ENCODE measurements at places on chromosomes 1 and 21.

- no peak for DNase-seq
Measured at GRCh38 chr1:211870156-211870555, 39.6 kb upstream of the LPGAT1 start.

DNA sequence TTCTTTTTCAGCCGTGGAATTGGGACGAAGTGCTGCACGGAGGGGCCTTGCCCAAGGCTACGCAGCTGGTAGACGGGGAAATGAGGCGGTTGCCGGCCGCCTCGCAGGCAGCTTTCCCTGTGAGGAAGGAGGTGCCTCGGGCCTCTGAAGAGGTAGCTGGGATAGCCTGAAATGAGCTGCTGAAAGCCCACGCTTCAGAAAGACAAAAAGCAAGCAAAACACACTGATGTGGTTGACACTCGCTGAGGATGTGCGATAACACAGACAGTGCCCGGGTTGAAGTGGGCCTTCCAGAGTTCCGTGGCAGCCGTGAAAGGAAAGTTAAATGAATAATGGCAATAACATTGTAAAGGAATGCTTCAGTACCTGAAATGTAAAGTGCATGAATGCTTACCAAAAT, 47.2 kb downstream of the S1PR1 start:
- no peak for DNase-seq

DNA sequence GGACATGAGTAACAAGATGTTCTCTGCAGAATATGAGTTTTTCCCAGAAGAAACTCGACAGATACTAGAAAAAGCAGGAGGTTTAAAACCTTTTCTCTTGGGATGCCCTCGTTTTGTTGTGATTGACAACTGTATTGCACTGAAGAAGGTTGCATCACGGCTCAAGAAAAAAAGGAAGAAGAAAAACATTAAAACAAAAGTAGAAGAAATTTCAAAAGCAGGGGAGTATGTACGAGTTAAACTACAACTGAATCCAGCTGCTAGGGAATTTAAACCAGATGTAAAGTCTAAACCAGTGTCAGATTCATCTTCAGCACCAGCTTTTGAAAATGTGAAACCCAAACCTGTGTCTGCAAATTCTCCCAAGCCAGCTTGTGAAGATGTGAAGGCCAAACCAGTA, 92.5 kb downstream of the TTC3 start:
- no peak for DNase-seq

- no peak for DNase-seq
Measured at GRCh38 chr1:24951337-24951736, 21.3 kb upstream of the RUNX3 start.

GRCh38 chr21:38955495-38955894, 149.8 kb downstream of the ETS2 start:
- DNase-seq: no peak

- DNase-seq: no peak
Measured at GRCh38 chr1:54883349-54884102, 3.5 kb downstream of the DHCR24 start.

GRCh38 chr1:111592389-111593361, 26.9 kb upstream of the RAP1A start:
- peak; percentile 80 for DNase-seq

- no peak for DNase-seq
Measured at GRCh38 chr1:36151134-36151844, 2.0 kb upstream of the TRAPPC3 start.

DNA sequence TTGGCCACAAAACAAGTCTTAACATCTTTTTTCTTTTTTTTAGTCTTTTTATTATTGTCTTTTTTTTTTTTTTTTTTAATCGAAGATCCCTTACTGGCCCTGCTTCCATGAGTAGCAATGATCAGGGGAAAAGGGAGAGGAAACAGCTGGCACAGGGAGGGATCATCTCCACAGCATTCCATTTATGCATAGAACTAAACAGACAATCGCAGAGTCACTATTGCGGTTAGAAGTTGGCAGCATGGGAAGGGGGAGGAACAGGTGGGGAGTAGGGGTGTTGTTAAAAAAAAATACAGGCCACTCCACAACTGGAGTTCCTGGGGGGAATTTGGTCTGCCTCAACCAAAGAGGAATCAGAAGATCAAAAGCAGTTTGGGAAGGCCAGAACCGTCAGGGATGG, 55.4 kb downstream of the C1orf185 start:
- DNase-seq: no peak

- DNase-seq: peak; percentile 5
Measured at GRCh38 chr1:118021668-118022067, 92.1 kb downstream of the WDR3 start.

- DNase-seq: no peak
Measured at GRCh38 chr1:230087717-230088105, 20.7 kb downstream of the GALNT2 start.

DNA sequence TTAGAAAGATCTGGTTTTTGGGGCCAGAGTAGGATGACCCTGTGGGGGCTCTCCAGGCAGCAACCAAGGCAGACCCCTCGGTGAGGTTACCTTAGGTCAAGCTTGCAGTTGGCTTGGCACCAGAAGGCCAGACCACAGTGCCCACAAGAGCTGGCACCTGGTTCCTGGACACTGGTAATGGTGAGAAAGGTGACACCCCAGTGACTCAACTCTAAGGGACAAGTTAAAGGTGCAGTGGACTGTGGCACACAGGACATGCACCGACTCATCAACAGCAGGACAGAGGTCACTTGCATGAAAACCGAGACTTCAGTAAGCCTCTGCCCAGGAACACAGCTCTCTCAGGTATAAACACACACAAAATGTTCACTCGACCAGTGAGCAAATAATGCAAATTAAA, 6.7 kb downstream of the LRRC38 start:
- no peak for DNase-seq

DNA sequence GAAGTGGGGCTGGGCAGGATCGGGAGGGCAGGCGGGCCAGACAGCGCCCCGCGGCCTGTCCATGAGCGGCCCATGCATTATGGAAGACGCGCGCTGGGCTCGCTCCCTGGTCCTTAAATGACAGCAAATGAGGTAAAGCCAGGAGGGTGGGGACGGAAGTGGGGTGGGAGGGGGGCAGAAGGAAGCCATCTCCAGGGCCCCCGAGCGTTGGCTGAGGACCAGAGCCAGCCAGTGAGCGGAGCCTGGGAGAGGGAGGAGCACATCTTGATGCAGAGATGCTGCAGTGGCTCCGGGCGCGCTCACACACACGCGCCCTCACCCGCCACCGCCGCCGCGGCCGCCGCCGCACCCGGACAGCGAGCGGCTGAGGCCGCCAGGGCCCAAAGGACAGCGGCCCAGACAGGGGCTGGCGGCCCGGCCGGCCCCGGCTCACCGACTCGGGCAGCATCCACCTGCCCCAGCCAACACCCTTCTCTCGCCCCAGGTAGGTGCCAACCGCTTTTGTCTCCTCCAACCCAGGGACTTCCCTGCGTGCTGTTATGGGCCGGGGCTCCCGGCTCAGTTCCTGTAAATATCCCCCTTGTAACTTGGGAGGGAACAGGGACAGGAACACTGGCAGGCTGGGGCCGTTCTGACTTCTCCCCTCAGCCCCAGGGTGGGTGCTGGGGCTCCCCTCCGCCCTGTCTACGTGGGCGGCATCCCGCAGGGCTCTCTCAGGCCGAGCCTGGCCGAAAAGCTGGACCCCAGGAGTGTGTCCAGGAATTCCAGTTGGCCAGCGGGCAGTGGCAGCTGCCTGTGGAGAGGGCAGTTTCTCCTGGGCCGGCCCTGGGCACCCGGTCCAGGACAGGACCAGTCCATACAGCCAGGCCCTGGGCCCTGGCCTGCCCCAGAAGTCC, at the start of gene CNTN2:
TSS of gene CNTN2 (plus strand) at position 302 of the 896 bp plus-strand sequence. CDS start 9,974 bp downstream, outside the sequence.
- no peak for DNase-seq

- DNase-seq: no peak
Measured at GRCh38 chr1:157925419-157926166, 67.9 kb upstream of the KIRREL1 start.

DNA sequence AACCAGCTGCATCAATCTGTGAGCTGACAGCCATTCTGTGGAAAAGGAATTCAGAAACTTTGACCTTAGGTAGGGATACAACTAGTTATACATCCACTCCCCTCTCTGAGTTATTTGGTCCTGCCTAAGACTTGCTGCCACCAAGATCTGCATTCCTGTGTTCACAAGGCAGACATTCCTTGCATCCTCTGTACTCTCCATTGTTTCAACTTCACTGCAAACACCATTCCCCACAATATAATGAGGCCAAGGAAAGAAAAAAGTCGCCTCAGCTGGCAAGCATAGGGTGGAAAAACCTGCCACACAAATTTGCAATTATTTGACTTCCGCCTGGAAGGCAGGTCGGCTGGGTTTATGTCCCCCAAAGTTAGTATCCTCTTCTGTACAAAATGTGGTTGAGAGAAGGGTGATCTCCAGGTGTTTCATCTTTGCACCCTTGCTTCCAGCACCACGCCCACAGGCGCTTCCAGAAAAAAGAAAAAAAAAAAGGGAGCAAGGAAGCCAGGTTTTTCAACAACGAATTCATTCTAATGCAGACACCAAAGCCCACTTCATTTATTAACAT, 676 bp upstream of the CTTNBP2NL start:
- no peak for DNase-seq

- no peak for DNase-seq
Measured at GRCh38 chr1:47769983-47770382, 227.2 kb downstream of the TRABD2B start.

DNA sequence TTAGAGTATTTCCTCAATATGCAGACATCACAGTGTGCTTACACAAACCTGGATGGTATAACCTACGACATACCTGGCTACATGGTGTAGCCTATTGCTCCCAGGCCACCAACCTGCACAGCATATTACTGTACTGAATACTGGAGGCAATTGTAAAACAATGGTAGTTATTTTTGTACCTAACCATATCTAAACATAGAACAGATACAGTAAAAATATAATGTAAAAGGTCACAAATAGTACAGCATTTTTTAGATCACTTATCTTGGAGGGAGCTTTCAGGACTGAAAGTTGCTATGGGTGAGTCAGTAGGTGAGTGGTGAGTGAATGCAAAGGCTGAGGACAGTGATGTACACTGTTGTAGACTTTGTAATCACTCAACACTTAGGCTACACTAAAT, 492.3 kb downstream of the MRPL39 start:
- DNase-seq: no peak

DNA sequence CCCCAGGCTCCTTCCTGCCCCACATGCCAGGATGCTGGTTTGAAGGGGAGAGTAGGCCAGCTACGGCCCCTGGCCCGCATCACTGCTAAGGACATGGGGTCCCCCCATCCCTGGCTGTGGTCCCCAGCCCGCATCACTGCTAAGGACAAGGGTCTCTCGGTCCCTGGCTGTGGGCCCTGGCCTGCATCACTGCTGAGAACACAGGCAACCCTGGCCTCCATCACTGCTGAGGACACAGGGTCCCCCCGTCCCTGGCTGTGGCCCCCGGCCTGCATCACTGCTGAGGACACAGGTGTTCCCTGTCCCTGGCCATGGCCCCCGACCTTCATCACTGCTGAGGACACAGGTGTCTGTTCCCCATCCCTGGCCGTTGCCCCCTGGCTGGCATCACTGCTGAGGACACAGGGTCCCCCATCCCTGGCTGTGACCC, 448 bp upstream of the OBSCN start:
- no peak for DNase-seq

DNA sequence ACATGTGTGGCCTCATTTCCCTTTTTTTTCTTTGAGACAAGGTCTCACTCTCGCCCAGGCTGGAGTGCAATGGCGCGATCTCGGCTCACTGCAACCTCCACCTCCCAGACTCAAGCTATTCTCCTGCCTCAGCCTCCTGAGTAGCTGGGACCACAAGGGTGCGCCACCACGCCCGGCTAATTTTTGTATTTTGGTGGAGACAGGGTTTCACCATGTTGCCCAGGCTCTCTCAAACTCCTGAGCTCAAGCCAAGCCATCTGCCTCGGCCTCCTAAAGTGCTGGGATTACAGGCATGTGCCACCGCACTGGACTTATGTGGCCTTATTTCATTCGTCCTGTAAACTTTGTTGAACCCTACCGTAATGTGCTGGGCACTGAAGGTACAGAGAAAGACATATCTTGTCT, 569 bp upstream of the WARS2 start:
- DNase-seq: peak; percentile 54

DNA sequence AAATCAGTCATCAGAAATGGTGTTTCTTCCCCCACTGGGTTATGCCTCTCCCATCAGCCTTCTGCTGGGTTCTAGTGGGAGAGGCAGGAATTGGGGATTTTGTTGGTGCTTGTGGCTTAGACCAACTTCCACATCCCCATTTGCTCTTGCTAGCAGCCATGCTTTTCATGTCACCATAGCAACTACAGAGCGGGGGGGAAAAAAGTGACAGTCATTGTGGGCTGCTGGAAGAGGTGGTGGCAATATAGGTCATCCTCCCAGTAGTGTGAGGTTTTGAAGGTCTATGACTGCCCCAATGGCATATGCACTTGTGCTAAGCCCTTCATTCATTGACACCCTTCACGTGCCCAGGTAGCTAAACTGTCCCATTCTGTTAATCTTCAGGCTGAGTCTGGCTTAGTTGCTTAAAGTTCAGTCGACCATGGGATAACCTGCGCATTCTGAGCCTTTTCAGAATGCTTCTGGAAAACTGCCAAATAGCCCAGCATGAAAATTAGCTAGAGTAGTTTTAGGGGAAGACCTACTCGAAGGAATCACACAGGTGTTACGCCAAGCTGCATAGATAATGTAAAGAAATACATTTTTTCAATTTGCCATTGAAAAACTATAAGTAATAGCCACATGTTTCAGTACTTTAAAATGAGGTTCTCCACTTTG, 53.7 kb upstream of the ZNF326 start:
- no peak for DNase-seq

DNA sequence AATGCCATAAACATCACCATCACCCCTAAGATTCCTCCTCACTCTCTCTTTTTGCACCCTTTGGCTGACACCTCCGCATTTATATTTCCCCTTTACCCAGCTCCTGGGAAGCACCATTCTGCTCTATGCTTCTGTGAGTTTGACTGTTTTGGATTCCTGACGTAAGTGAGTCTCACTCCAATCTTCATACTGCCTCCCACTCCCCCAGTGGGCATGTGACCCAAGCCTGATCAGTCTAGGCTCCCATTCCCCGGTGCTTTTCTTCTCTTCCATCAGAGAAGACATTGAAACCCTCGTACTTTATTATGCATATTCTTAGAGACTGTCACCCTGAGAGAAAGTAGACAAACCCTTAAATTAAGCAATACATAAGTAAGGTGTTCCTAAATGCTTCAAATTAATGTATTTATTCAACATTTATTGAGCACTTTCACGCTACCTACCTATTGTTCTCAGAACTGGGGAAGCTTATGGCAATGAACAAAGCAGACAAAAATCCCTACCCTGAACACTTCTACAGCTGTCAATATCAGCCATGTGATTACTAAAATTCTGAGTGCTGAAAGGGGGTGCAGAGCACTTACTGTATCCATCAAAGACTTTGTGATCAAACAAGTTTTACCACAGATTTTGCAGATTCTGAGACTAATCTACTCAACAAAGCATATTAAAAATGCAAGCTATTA, 43.4 kb upstream of the DIPK1A start:
- DNase-seq: no peak

DNA sequence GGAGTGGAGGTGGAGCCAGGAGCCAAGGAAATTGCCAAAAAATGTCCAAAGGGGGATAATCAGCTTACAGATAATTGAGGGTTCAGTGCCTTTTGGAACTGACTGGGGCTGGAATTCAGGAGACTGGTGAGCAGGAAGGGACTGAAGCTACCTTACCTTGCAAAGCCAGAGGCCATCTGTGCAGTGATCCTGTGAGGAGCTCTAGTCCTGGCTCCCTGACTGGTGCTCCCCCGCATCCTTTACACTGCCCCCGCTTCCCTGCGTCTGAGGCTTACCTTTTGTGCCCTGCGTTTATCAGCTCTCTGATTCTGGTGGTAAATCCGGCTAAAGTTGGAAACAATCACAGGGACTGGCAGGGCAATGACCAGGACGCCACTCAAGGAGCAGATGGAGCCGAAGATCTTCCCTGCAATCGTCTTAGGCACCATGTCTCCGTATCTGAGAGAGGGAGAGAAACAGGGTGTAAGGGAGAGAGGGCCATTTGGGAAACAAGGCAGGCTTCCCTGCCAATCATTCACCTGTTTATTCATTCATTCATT, 31.0 kb downstream of the DDX20 start:
- DNase-seq: no peak

Data from muscle of back (tissue), 13 donors.